ENCODE measurements at places on chromosomes 12 and 14. TPM values are rescaled to one million over a fixed set of nuclear protein-coding genes. Genes with fewer than 3 reads are reported as not detected.

GRCh38 chr12:10716704-10717315 lies 6.3 kb downstream of the YBX3 start:
- DNase-seq, result peak; percentile 97

- DNase-seq, result peak; percentile 67
Observed at GRCh38 chr14:24710403-24711112, 76.6 kb upstream of the GZMB start.

DNA sequence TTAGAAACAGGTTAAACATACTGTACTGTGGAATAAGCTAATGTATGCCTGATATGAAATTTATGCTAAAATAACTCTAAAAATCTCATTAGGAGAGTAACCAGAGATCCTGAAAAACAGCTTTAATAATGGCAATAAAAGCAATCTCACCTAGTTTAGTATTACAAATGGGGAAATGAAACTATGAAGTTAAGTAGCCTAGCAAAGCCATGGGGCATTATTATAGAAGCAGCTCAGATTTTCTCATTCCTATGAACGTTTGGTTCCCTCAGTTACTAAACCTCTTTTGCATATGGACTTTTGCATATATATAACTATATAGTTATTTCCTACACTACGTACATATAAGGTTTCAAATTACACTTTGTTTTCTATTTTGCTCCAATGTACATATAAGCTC lies 25.0 kb upstream of the APPL2 start:
- no peak for DNase-seq

DNA sequence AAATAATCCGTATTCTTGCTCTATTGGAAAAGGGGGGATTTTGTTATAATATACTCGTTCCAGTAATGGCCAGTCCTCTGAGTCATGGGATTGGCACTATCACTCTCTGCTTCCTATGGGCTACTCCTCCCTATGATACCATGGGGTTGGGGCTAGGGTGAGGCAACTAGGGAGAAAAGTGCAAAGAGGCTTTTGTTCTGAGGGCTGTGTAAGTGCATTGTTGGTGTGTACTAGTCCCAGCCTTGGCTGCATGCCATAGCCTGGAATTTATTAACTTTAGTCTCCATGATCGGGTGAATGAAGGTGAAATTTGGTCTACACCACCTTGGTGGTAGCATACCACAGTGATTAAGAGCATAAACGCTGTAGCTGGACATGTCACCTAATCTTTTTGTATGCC lies 247.6 kb downstream of the RPAP3 start:
- no peak for DNase-seq

KLRB1 gene
- polyA plus RNA-seq, result not detected

All from GM23248 (cell line).